Right lung (tissue), 10 donors: ENCODE measurements at places on chromosomes 12 and 14.

DNA sequence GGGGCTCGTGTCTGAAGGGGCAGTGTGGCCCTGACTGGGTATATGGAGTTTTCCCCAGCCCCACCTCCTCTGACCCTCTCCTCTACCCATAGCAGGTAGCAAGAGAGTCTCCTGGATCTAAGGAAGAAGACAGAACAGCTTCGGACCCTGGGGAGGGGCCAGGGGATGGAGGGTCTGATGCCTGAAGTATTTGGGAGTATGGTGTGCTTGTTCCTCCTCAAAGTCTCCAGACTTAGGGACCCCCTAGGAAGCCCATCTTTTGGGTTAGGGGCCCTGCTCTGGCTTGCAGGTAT lies 579 bp upstream of the HOXC8 start:
- DNase-seq: no peak

DNA sequence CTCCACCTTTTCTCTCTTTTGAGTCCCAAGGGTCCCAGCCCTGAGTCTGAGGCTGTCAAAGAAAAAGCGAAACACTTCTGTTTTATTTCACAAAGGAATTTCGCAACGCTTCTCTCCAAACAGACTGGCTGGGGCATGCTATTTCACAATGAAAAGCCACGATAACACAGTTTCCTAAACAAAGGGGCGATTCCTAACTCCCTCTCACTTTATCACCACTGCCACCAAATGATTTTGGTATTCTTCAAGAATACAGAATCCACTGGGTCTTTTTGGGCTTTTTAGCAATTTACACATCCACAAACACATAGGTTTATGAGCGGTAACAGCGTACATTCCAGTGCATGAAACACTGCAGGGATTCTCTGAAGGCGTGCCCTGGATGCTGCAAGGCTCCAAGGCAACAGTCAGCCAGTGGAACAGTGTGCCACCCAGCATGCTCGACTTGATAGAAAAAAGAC lies 161.2 kb downstream of the DAD1 start:
- peak; percentile 73 for DNase-seq

DNA sequence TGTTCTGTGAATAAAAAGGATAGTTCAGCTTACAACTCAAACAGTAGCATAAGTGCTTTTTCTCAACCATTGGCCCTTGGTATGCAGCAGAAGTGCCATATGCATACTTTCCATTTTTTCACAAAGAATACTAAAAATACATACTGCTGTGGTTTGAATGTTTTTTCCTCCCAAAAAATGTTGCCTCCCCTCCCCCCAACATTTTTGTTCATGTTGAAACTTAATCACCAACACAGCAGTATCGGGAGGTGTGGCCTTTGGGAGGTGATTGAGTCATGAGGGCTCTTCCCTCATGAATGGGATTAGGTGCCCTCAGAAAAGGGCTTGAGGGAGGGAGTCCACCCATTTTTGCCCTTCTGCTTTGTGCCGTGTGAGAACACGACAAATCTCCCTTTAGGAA lies 198.6 kb downstream of the ESR2 start:
- peak; percentile 27 for DNase-seq

DNA sequence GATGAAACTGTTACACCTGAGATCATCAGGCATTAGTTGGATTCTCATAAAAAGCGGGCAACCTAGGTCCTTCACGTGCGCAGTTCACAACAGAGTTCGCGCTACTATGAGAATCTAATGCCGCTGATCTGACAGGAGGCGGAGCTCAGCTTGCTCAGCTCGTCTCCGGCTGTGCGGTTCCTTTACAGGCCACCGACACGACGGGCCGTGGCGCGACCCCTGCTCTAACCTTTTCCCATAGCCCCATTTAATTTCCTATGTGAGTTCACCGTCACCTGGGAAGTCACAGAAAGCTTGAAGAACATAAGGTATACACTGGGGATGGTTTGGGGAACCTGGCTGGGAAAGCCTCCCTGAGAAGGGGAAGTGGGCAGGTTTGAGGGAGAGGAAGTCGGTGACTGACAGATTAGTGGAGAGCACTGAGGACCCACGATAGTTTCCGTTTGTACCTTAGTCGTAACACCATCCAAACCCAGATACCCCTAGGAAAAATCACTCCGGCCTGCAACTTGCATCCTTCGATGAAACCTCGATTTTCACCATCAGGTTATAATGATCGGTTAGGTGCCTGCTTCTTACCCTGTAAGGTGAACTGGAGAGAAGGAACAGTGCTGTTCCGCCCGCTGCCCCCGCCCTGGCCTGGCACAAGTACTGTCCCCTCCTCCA lies 2.8 kb upstream of the AAAS start:
- DNase-seq: peak; percentile 28

DNA sequence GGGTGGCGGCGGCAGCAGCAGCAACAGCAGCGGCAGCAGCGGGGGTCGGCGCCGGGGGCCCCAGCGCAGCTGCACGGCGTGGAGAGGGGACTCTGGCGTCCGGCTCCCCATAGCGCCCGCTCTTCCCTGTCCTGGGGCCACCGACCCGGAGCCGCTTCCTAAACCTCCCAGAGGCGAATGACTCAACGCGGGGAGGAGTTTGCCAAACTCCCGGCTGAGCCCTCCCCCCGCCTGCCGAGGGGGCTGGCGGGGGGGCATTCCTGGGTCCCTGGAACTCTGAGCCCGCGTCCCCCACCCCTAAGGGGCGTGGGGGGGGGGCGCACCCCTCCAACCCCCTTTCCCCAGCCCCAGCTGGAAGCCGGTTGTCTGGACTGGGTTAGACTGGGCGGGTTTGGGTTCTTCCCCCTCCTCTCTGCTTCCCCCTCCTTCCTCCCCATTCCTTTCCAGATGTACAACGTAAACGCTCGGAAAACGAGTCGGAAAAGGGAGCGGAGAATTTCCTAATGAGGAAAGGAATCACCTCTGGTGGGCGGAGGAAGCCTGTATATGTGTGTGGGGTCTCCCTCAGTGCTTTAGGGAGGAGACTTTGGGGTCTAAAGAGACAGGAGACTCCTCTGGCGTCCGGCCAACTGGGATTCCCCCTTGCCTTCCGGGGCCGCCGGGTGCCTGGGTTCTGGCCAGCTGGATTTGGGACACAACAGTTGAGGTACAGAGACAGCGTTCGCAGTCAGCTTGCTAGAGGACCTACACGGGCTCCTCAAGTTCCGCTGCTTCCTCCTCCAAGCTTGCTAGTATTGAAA lies at the start of gene ITGA5:
TSS of gene ITGA5 (minus strand) at position 179 of the 800 bp plus-strand sequence. CDS start at position 111, 68 bp downstream.
- peak; percentile 69 for DNase-seq

DNA sequence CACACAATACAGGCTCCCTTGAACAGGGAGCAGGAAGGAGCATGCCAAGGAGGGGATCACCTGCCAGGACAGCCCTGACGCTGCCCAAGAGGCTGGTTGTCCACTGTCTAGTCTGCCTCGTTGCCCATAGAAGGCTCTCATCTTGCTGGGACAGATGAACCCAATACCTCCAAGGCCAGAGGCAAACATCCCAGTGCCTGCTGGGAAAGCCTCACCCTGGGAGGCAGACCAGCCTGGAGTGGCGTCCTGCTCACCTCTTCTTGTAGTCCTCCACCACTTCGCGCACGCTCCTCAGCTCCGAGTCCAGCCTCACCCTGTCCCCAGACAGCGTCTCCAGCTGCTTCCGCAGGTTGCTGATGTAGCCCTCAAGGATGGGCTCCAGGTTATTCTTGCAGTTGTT lies 2.4 kb downstream of the KRT73 start:
- no peak for DNase-seq

DNA sequence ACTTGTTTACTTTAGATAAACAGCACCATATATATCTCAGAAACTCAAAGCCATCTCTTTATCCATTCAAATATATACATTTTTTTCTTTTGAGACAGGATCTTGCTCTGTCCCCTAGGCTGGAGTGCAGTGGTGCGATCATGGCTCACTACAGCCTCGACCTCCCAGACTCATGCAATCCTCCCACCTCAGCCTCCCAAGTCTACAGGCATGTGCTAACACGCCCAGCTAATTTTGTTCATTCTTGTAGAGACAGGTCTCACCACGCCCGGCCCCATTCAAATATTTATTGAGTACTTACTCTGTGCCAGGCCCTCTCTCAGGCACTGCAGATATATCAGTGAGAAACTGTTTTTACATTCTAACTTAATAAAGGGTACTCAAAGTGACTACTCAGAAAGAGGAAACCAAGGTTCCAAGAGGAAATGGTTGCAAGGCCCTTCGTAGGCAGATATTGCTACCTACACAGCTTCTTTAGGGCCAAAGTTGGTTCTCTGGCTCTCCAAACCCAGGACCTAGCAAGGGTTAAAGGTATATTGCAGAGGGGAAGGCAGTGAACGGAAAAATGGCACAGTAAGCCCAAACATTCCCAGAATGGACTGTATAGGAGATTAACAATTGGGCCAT lies 2.9 kb downstream of the ATXN3 start:
- DNase-seq: no peak

DNA sequence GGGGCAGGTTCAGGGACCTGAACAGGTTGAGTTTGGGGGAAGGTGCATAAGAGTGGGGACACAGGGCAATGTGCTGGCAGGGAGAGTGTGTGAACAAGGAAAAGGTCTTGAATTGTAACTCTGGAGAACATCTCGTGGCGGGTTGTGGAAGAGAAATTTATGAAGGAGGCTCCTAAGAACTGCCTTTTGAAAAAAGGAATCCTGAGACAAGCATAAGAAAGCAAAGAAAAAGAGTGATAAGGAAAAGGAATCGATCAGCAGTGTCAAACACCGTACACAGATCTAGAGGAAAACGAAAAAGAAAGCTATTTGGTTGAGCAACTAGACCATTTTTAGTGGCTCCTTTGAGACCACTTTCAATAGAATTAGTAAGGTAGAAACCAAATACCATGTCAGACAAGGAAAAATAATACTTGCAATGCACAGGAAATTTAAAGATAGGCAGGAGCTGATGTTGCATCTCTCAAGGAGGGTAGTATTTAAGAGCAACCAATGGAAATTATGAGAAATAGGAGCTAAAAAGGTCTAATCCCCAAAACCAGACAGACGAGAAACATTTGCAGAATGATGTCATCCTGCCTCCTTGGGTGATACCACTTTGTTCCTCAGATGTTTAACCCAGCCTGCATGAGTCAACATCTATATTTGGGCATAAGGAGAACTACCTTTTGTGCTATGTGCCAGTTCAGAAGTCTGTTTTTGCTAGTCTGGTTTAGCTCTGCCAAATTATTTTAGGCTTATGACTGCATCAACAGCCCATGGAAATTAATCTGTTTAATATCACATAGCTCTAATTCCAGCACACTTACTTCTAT lies 64.5 kb upstream of the STK38L start:
- no peak for DNase-seq

GRCh38 chr14:52332269-52332668 lies 18.2 kb downstream of the PTGER2 start:
- no peak for DNase-seq

GRCh38 chr12:913919-914698 lies 35.4 kb downstream of the RAD52 start:
- DNase-seq: no peak

DNA sequence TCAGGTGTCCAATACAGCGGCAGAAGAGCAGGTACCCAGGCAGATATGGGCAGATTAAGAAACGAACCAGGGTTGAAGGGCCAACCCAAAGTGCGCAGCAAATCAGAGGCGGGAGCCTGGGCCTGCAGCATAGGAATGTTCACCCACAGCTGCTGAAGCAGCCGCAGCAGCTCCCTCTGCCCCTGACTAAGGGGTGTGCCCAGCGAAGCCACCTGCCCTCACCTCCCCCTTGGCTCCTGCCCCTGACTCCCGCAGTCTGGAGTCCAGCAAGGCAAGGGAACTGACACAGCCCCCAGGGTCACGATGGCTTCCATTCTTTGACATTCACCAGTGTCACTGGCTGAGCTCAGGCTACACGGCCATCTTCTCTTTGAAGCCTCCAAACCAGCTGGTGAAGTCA lies 27.3 kb upstream of the ZFP36L1 start:
- no peak for DNase-seq

- no peak for DNase-seq
Observed at GRCh38 chr14:60720391-60720790, 3.8 kb downstream of the SIX4 start.

- no peak for DNase-seq
Observed at GRCh38 chr12:25960961-25961360, 2.5 kb downstream of the RASSF8 start.

DNA sequence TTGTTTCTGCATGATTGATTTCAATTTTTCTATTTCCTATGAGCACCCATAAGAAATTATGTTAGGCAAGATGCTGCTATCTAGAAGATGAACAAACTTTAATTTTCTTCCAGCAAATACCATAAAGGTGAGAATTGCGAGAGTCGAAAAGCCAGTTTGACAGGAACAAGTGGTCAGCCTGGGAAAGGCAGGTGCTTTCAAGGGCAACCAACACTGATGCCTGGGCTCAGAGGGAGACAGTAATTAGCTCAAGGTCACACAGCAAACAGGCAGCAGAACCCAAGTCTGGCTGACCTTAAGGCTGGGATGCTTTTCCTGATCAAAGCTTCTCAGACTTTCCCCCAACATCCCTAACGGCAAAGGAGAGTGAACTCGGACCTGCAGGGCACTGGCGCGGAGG lies 6.8 kb upstream of the OTUB2 start:
- DNase-seq: no peak

DNA sequence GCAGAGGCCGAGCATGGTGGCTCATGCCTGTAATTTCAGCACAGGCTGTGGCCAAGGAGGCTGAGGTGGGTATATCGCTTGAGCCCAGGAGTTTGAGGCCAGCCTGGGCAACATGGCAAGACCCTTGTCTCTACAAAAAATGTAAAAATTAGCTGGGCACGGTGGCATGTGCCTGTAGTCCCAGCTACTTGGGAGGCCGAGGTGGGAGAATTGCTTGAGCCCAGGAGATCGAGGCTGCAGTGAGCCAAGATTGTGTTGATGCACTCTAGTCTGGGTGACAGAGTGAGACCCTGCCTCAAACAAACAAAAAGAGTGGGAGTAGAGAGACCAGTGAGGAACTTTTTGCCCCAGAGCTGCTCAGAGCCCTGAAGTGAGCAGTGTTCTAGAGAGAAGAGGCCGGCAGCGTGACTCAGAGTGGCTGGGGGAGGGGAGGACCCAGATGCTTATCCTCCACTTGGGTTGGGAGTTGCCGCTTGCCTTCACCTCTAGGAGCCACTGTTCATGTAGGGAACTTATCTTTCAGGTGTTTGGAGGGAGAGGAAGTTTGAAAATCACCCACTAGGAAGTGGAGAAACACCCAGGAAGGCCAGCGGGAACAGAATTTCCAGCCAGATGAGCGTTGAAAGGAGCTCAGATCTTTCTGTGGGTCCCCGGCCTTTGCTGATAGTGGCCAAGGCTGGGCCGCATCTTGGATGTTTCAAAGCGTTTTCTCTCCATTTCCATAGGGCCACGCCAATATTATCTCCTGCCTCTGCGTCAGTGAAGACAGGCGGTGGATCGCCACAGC lies 15.3 kb downstream of the CFAP251 start:
- no peak for DNase-seq

DNA sequence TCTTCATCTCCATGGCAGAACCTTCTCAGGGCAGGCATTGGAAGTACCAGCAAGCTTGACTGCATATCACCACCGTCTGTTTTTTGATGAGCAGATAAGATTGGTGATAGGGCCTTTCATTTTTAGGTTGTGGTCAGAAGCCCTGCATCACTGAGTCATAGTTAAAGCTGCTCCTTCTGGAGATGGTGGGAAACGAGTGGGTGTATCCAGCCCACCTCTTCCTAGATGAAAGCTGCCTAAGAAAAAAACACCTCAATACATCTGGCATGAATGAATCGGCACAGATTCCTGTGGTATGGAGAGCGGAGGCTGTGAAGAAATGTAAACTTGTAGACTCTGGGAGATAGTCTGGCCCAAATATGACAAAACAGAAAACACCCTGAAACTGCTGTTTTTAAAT lies 248.7 kb upstream of the EGLN3 start:
- DNase-seq: no peak
